ENCODE measurements at places on chromosomes 2 and 18.

DNA sequence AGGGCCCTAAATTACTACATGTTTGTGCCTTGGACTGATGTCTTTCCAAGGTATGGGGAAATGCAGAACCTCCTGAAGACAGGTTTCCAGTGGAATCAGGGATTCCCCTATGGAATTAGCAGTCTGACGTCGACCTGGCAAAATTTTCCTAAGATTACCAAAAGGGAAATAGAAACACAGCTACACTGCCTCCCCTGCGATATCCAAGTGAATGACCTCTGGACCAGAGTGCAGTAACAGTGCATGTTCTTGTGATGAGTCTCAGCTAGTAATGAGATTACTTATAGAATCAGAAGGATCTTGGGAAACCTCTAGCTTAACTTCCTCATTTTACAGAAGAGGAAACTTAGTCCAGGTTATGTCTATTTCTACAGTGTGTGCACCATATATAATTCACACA, 21.3 kb upstream of the CHST9 start:
- no peak for DNase-seq

DNA sequence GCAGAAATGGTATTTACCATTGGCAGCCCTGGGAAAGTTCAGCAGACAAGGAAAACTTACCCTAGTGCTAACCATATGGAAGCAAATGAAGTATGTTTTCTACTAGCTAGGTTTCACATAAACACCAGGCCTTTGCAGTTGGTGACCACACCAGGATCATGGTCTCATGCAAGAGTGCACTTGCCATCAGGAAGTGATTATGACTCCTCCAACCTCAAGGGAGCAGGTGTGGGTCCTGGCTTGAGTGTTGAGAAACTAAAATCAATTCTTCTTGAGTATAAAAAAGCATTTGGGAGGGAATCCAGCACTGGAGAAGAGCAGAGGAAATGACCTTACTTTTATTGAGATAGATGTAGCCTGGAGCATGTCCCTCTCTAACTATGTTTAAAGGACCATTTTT, 56.8 kb upstream of the SPAG16 start:
- DNase-seq = no peak

GRCh38 chr2:186136860-186137259, 349.2 kb upstream of the ZC3H15 start:
- no peak for DNase-seq

DNA sequence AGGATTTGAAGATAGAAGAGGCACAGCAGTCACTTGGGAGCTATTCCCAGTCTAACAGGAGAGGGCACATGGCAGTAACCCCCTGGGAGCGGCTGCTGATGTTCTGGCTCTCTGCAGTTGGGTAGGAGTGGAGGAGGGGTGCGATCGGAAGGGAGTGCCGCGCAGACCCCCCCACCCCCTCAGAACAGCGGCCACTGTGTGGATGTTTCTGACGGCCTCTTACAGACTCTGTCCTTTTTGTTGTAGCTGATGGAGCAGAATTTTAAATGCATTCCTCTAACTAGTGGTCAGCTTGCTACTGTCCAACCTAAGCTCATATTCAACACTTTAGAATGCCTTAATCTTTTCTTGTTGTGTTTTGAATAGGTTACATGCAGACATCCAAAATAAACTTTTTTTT, 127.9 kb downstream of the AGAP1 start:
- no peak for DNase-seq

DNA sequence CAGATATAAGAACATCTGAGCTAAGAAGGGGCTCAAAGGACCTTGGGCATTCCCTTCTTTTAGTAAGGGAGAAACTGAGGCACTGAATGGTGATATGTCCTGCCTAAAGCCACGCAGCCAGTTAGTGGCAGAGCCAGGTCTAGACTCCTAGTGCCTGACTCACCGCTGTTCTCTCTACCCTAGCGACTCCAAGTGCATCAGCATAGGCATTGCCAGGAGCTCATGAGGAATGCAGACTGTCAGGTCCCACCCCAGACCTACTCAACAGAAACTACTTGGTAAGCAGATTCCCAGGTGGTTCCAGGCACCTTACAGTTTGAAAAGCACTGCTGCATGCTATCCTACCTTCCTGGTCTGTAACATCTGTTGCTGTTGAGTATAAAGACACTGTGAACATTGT, 158.9 kb downstream of the MSH2 start:
- no peak for DNase-seq

GRCh38 chr2:164694275-164694695, 73.0 kb upstream of the GRB14 start:
- no peak for DNase-seq

DNA sequence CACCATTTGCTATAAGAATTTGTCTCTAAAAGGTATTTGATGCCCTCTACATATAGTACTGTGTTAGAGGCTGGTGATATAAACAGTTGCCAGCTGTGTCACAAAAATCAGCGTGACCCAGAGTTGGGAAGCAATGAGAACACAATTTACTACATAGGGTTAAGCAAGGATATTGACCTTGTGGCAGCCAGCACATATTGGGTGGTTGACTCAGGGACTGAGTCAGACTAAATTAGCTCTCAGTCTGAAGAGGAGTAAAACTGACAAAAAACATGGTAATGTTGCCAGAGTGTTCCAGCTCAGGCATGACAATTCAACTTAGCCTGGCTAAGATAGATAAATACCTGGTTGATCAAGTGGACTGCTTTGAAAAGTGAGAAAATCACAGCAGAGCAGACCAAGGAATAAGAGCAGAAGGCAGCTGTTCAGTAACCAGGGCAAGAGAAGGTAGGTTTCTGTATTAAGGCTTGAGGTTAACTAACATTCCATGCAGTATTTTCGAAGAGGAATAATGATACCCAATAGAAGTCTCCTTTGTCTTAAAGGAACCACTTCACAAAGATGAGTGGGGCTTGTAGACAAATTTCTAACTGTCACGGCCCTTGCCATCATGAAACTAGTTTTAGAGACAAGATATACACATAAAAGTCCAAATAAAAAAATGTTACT, 108.2 kb upstream of the ERBB4 start:
- no peak for DNase-seq

GRCh38 chr18:11523804-11524203, 85.6 kb upstream of the SLC35G4 start:
- DNase-seq = no peak

DNA sequence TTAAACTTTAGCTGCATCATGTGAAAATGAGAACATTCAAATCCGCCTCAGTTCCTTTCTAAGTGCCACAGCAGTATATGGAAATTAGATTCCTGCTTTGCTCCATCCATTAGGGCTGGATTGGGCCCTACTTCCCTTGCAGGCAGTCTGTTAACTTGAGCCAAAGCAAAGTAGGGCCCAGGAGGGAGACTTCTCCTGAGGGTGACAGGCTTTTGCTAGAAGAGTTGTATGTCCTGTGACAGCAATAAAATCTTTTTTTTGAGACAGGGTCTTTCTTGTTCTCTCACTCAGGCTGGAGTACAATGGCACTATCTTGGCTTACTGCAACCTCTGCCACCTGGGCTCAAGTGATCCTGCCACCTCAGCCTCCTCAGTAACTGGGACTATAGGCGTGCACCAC, 28.1 kb downstream of the VIL1 start:
- no peak for DNase-seq

DNA sequence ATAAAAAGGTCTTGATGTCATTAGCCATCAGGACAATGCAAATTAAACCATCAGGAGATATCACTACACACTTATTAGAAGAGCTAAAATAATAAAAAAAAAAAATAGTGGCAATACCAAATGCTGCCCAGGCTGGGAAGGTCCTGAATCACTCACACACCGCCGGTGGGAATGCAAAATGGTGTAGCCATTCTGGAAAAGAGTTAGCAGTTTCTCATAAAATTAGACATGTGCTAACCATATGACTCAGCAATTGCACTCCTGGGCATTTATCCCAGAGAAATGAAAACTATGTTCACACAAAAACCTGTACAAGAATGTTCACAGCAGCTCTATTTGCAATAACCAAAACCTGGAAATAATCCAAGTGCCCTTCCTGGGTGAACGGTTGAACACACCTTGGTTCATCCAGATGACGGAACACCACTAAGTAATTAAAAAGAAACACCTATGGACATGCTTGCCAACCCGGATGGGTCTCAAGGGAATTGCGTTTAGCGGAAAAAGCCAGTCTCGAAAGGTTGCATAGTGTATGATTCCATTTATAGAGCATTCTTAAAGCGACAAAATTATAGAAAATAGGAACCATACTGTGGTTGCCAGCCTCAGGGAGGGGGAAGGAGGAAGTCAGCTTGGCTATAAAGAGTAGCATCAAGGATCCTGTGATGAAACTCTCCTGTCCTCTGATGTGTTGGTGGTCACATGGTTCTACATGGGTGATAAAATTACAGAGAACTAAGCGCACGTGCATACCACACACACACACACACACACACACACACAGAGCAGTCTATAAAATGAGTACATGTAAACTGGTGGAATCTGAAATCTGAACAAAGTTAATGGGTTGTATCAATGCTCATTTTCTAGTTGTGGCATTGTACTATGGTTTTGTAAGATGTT, 4.6 kb downstream of the MBP start:
- no peak for DNase-seq

DNA sequence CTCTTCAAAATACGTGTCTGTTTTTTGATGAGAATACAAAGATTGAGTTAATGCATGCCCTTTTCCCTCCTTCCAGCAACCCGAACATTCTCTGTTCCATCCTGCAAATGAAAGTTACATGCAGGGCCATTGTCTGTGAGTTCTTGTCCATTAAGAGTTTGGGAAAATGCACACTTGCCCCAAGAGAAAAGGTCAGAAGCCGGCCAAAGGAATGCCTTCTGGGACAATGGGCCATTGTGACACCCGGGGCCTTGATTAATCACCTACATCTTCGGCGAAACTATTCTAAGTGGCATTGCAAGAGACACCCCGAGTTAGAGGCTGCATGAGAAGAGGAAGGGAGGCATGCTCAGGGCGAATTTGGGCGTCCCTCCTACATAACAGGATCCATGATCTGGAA, 73.7 kb upstream of the COPS8 start:
- no peak for DNase-seq

DNA sequence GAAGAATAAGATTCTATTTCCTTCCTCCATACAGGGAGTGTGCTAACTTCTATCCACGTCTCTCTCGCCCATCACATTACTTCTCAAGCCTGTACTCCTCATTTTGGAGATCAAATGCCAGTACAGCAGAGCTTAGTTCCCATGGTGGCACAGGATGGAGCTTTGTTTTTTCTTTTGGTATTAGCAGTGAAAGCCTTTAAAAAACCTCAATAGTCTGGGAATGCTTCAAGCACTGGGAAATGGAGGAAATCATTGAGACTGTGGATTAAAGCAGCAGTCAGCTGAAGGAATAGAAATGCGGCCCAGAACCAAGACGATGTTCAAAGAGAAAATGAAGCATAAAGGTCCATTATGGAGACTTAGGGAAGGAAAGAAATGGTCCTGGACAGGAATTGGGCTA, 102.3 kb downstream of the NRXN1 start:
- DNase-seq = no peak

DNA sequence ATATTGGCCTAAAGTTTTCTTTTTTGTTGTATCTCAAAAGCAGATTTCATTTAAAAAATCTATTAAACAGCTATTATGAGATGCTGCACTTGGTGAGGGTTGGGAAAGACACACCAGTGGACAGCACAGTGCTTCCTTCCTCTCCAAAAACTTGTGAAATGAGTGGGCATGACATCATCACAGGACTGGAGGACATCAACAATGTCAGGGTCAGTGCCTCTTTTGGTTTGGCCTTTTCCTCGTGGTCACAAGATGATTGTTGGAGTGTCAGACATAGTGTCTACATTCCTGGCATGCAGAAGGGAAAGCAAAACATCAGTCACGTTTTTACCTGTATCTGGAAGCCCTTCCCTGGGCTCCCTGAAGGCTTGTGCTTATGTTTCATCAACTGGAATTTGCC, 49.6 kb downstream of the IL1R2 start:
- DNase-seq = no peak

DNA sequence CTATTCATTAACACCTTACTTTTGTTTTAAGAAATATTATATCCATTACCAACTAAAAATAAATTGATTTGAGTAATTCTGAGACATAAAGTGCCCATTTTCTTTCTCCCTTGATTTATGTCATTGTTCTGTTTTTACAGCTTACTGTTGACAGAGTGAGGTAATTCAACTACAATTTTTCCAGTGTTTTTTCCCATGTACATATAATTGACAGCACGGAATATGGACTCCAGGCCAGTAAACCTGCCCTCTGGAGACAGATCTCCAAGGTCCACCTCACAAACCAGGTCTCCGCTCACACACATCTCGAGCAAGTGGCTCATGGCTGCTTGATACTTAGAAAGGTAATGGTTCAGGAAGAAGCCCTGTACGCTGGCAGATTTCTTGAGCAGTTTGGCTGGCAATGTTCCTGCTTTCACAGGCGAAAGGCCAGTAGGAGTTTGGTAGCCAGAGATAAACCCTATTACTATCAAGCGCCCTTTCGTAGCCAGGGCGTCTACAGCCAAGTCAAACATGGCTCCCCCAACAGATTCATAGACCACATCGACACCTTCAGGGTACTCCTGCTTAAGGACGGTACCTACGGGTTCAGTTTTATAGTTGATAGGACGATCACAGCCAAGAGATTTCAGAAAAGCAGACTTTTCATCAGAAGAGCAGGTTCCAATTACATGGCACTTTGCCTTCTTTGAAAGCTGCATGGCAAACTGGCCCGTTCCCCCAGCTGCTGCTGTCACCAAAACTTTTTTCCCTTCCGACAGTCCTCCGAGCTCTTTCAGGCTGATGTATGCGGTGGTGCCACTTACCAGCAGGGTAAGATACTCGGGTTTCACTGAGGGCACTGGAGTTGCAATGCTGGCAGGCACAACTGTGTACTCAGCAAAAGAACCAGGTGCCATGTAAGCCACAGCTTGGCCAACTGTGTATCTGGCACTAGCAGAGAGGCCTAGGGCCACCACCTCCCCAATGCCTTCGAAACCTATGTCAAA, 7.4 kb downstream of the PTGR3 start:
- DNase-seq = no peak

- no peak for DNase-seq
Measured at GRCh38 chr2:169012812-169013627, 18.1 kb downstream of the ABCB11 start.

DNA sequence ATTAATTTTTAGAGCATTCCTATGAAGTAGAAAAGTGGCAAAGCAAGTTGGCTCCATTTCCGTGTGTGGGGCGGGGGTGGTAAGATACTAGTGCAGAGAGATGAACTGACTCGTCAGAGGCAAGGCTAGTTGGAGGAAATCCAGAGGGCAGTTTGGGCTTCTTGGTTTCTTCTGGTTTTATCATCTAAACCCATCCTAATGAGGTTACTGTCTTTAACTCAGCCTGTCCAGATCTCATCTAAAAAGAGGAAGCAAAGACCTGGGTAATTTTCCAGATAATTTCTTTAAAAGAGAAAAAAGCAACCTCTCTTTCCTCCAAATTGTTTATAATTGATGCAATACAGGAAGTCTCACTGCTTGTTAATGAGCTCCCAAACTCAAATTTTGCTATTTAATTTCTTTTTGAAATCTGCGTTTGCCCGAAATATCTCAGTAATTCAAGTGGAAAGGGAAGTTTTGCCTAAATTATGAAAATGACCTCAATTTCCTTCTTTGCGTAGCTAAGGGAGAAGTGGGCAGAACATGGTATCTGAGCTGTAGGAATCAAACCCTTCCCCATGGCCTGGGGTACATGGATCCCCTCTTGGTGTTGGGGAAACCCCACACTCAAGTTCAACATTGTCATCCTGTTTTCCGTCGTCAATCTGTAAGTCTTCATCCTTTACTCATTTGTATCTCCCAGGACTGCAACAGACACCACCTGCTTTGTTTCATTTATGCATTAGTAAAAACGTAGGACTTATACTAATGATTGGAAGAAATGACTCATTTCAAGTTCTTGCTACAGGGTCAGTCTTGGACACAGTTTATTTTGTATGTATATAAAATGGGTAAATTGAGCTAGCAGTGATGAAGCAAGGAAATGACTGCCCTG, 89.1 kb upstream of the KLF7 start:
- no peak for DNase-seq
